ENCODE measurements at places on chromosomes 2 and 18.
A peak's percentile ranks its signal among the peaks of the same experiment; 100 is the strongest.

GRCh38 chr18:21218862-21219261, 23.2 kb upstream of the GREB1L start:
- no peak for DNase-seq

- DNase-seq = peak; percentile 71
Measured at GRCh38 chr2:96538487-96539214, 2.1 kb downstream of the ARID5A start.

DNA sequence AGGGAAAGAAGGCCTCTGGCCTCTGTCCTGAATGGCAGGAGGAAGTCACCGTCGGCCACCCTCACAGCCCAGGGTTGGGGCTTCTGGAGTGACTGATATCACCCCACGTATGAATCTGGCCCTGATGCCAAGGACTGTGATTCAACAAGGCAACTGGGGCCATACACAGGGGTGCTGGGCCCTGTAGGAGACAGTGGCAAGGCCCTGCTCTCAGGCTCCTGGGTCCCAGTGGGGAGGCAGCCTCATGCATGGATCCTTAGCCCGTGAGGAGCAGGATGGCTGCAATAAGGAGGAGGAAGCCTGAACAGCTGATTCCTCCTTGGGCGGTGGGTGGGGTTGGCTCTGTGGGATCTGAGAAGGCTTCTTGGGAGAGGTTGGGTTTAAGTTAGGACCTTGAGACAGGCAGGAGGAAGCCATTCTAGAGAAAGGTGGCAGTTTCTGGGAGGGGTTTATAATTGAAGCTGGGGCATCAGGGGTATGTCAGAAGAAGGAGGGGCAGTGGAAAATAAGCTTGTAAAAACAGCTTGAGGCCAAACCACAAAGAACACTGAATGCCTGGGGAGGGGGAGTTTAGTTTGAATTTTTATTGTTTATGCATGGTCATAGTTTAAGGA, 42.8 kb upstream of the LAPTM4A start:
- DNase-seq = no peak

DNA sequence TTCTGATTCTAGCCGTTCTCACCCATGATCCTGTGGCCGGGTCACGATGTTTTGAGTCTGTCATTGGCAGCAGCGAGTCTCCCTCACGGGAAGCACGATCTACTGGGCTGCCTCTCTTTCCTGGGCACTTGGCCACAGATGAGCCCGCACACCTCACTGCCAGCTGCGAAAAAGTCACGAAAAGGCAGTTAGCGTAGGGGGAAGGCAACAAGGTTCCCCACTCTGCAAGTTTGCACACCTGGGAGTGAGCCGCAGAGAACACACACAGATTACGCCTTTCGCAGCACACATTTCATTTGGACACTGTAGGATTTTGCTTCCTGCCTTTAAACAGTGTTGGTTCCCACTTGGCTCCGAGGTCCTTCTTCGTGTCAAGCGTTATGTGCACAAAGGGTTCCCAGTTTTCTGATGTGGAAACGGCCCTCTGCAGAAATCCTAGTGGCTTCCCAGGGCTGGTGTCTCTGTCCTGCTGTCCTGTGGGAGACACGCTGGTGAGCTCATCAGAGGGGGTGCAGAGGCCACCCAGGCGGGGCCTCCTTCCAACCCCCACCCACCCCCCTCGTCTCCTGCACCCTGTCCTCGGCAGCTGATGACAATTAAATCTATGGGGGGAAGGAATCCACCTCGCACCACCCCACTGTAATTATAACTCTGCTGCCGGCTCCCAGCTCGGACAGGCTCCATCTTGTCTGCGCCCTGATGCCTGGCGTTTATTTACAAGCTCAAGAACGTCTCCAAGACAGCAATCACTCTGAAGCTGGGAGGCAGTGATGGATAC, 157.3 kb upstream of the SALL3 start:
- no peak for DNase-seq

DNA sequence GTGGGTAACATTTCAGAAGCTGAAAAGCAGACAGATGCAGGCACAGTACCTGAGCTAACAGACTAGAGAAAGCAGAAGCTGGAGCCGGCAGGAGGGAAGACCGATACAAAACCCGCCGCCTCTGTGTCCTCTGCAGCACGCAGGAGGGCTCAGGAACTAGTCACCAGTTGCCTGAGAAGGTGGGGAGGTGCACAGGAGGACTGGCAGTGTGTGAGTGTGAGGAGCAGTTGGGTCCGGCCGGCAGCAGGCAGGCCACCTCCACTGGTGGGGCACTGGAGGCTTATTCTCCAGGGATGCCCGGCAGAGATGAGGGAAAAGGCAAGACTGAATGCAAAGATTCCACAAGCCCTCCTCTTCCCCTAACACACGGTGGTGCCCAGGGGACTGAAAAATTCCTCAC, 18.2 kb downstream of the ERCC3 start:
- DNase-seq = no peak

GRCh38 chr18:33826151-33826550, 248.1 kb downstream of the ASXL3 start:
- no peak for DNase-seq

- DNase-seq = no peak
Measured at GRCh38 chr2:114192362-114192761, 250.1 kb upstream of the DPP10 start.

DNA sequence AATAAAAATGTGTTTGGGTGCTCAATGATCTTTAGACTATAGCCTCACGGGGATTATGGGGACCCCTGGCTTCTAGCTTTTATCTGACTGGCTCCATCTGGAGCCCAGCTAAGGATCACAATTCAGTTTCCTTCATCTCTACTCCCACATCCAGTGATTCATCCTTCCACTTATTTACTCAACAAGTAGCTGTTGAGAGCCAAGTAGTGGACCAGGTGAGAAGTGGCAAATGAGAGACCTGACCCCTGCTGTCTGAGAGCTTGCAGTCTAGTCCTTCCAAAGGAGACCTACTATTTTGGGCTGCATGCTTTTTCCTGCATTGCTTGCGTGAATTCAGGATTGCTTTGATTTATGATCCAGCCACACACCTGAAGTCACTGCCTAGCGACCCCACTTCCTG, 10.7 kb upstream of the DSG3 start:
- DNase-seq = no peak

DNA sequence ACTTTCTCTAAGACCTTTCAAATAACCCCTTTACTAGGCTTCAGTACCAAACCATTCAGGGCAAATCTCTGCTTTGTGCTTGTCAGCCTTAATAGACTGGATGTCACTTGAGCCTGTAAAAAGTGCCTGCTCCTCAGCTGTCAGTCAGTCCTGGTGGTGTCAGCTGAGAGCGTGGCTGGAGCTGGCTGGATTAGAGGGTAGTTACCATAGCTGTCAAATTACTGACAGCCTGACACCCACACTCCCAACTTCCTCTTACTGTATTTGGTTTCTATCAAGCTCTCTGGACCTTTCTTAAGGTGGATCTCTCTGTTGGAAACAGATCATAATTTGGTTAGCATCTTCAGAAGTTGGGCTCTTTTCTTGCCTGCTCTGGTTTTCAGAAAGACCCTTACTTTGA, 371.4 kb upstream of the ATP5MC3 start:
- DNase-seq = no peak

DNA sequence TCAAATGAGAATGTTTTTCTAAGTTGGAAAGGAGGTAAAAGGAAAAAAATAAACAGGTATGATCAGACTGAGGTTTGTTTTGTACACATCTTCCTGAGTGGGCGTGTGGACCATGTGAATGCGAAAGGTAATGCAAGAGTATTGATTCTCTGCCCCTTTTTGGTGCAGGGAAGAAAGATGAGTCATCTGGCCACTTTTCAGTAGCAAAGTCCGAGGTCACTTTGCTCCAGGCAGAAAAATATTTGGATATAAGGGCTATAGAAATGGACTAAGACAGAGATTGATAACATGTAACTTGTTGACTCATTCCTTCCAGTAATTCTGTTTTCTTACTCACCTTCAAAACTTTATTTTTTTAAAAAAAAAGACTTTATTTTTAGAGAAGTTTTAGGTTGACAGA, 130.5 kb downstream of the DSEL start:
- DNase-seq = no peak

- DNase-seq = peak; percentile 21
Measured at GRCh38 chr18:48073211-48073930, 142.9 kb upstream of the SMAD2 start.

- DNase-seq = no peak
Measured at GRCh38 chr2:234592541-234592940, 95.7 kb upstream of the ARL4C start.

- peak; percentile 66 for DNase-seq
Measured at GRCh38 chr2:109128616-109129355, at the start of gene SH3RF3. TSS of gene SH3RF3 (plus strand) at chr2:109129205.

GRCh38 chr2:22360735-22361374, 1024.1 kb upstream of the KLHL29 start:
- DNase-seq = no peak

GRCh38 chr18:79129120-79129519, 59.9 kb downstream of the ATP9B start:
- no peak for DNase-seq

DNA sequence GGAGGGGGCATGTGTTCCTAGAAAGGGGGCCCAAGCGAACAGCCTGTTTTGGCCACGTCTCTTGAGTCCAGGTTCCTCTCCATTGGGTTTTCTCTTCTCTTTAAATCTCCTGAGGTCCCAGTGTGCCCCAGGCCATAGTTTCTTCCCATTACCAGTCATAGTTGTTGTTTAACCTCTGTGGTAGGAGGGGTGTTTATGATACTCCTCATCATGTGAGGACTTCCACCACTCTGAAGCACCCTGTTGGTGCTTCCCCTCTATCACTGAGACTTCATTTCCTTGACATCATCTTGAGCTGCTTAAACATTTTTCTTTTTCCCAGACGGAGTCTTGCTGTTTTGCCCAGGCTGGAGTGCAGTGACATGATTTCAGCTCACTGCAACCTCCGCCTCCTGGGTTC, 45.9 kb downstream of the WIPF1 start:
- no peak for DNase-seq

DNA sequence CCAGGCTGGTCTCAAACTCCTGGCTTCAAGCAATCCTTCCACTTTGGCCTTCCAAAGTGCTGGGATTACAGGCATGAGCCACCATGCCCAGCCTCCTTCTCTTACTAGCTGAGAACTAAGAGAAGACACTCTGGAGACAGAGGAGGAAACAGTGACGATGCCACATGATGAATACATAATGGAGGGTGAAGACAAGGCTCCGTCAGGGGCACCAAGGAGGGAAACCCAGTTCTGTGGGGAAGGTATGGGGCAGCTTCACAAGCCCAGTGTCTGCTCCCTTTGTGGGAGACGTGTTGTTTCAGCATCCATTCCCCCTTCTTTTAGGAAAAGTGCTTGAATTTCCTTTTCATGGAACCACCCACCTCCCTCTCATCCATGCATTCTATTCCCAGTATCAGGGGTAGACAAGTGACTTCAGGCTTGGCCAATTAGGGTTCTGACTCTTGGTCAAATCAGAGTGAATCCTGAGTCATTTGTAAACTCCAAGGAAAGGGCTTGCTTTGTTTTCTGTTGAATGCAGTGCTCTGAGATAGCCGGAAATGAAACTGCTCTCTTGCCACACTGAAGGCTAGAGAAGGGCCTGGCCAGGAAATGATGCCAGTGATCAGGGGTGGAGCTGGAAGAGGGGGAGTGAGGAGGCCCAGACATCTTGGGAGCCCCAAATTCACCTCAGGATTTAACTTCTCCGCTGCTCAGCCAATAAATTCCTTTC, 23.7 kb downstream of the TMEM127 start:
- no peak for DNase-seq

GRCh38 chr18:10514601-10515000, 11.2 kb upstream of the NAPG start:
- no peak for DNase-seq

GRCh38 chr2:237566401-237567235, at the start of gene PRLH:
TSS of gene PRLH (plus strand) at chr2:237566574. CDS start at chr2:237566574, 0 bp downstream.
- DNase-seq = peak; percentile 27

GRCh38 chr2:17804358-17804757, 11.9 kb upstream of the MSGN1 start:
- DNase-seq = no peak

- no peak for DNase-seq
Measured at GRCh38 chr2:160279813-160280465, 79.9 kb upstream of the ITGB6 start.

GRCh38 chr2:191791953-191792560, 54.8 kb downstream of the CAVIN2 start:
- DNase-seq = no peak

- no peak for DNase-seq
Measured at GRCh38 chr2:219769090-219769910, 141.9 kb downstream of the SLC4A3 start.

GRCh38 chr2:184031402-184032147, 566.8 kb upstream of the ZNF804A start:
- no peak for DNase-seq

DNA sequence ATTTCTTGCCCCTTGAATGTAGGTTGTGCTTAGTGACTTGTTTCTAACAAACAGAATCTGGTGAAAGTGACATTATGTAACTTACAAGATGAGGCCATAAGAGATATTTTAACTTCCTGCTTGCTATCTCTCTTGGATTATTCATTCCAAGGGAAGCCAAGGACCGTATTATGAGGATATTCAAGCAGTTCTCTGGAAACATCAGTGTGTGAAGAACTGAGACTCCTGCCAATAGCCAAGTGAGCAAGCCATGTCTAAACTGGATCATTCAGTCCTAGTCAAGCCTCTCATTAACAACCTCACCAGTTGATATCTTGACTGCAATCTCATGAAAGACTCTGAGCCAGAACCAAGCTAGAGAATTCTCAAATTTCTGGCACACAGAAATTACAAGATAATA, 765.1 kb upstream of the SLC8A1 start:
- DNase-seq = no peak

Data from nephron progenitor cell (in vitro differentiated cells).